ENCODE measurements at places on chromosomes 13 and 19.
A peak's percentile ranks its signal among the peaks of the same experiment; 100 is the strongest.

- no peak for DNase-seq
Measured at GRCh38 chr13:108974686-108975085, 345.3 kb downstream of the MYO16 start.

DNA sequence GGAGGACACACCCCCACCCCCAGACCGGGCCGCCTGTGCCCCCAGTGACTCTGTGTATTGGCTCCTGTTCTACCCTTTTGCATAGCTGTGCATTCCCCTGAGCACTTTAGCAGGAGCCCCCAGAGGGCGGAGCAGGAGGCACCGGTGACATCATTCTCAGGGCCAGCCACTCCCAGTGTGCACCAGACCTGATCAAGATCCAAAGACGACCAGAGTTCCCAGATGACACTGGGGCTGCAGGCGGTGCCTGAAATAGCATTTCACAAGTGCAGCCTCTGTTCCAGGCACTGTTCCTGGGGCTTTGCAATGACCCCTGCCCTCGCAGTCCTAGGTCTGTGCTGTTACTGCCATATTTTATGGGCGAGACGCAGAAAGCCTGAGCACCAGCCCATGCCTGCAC lies 14.5 kb upstream of the PTPRS start:
- no peak for DNase-seq

GRCh38 chr13:79593641-79594275 lies 112.8 kb downstream of the NDFIP2 start:
- peak; percentile 53 for DNase-seq

GRCh38 chr13:99507986-99508385 lies 6.7 kb downstream of the TM9SF2 start:
- DNase-seq, result no peak

GRCh38 chr13:103200118-103200885 lies 134.1 kb upstream of the SLC10A2 start:
- DNase-seq, result no peak

GRCh38 chr13:52851137-52851962 lies 2.9 kb upstream of the PCDH8 start:
- peak; percentile 30 for DNase-seq

- DNase-seq, result peak; percentile 25
Measured at GRCh38 chr19:38648769-38649304, 1.4 kb downstream of the ACTN4 start.

DNA sequence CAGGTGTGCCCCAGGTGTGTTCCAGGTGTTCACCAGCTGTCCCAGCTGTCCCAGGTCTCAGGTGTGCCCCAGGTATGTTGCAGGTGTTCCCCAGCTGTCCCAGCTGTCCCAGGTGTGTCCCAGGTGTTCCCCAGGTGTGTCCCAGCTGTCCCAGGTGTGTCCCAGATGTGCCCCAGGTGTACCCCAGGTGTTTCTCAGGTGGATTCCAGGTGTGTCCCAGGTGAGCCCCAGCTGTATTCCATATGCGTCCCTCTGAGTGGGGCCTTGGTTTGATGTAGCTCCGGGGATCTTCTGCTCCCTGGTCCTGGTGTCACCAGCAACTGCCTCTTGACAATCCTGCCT lies 719 bp upstream of the GRK1 start:
- no peak for DNase-seq

GRCh38 chr13:31803311-31803710 lies 64.0 kb downstream of the RXFP2 start:
- DNase-seq, result no peak

DNA sequence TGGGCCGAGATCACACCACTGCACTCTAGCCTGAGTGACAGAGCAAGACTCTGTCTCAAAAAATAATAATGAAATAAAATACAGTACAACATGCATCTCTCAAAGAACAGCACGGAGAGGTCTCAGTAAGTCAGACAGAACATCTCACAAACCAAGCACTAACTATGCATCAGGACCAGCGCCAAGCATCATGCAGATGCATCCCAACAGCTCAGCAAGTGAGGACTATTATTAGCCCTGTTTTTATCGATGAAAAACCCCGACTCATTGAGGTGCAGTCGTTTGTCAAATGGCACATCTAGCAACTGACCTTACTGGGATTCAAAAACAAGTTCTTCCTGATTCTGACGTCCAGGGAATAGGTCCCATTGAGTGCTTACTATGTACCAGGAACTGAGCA lies 3.8 kb downstream of the C19orf47 start:
- no peak for DNase-seq

DNA sequence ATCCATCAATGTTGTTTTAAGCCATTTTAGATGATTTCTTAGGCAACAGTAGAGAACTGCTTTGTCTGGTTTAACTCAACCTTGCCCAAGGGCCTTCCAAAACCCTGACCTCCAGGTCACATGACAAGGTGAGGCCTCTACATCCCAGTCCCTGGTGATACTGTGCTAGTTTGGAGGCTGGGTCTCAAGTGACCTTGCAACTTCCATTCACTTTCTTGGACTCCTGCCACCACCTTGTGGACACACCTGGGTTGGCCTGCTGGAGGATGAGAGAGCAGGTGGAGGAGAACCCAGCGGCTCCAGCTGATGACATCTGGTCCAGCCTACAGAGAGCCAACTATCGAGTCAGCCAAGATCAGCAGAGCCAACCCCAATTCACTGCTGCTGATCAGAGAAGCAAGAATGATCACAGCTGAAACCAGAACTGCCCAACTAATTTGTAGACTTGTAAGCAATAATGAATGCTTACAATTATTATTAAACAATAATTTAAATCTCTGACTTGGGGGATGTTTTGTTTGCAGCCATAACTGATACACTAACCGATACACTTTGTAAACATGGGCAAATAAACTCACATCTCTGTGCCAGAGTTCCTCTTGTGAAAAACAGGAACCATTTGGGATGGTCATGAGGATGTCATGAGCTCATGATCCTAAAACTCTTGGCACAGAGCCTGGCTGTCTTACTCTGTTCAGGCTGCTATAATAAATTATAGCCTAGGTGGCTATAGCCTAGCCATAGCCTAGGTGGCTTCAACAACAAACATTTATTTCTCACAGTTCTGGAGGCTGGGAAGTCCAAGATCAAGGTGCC lies 11.5 kb downstream of the FAM187B start:
- no peak for DNase-seq

DNA sequence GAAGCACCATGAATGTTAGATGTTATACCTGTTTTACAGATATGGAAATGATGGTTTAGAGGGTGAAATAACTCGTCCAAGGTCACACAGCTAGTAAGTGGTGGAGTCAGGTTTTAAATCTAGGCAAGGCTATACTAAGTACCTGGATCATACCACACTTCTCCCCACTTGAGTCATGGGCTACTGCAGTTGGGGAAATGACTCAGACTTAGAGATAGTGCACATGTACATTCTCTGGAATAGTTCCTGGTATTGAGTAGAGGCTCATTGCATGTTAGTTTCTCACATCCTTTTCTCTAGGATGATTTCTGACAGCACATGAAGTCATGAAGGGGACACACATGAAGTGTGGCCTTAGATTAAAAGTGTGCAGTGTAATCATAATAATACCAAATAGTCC lies 76.2 kb upstream of the TNFSF11 start:
- no peak for DNase-seq

- DNase-seq, result no peak
Measured at GRCh38 chr19:35178701-35179100, 24.2 kb downstream of the FXYD5 start.

DNA sequence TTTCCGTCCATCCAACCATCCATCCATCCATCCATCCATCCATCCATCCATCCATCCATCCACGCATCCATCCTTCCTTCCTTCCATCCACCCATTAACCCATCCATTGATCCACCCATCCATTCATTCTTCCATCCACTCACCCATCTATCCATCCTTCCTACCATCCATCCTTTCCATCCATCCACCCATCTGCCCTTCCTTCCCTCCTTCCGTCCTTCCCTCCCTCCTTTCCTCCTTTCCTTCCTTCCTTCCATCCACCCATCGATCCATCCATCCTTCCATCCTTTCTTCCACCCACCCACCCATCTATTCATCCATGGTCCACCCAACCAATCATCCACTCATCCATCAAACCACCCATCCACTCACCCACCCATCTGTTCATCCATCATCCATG lies 70.1 kb downstream of the MLLT1 start:
- no peak for DNase-seq

- no peak for DNase-seq
Measured at GRCh38 chr19:15081911-15082310, at the start of gene OR1I1. Gene OR1I1 (plus strand): TSS chr19:15082211. CDS start chr19:15087066, 4,855 bp downstream.

DNA sequence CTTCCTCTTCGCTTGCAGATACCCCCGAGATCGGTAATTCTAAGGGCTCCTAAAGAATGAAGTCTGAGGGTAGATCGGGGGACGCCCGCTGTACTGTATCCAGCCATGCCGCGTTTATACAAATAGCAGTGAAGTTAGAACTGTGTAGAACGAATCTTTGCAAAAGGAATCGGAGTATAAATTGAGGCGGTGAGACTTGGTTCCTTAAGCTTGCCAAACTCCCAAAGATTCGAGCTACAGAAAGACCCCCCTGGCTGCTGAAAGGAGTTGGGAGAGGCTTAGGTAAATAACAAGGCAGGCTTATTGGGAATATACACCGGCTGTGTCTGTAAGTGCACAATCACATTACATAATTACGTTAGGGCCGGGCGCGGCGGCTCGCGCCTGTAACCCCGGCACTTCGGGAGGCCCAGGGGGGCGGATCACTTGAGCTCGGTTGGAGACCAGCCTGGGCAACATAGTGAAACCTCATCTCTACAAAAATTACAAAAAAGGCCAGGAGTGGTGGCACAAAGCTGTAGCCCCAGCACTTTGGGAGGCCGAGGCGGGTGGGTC lies 12.2 kb downstream of the TMEM160 start:
- DNase-seq, result no peak

GRCh38 chr19:56900573-56901097 lies 60.1 kb upstream of the PEG3 start:
- no peak for DNase-seq

GRCh38 chr19:47895165-47895782 lies 9.2 kb upstream of the SULT2A1 start:
- DNase-seq, result no peak

DNA sequence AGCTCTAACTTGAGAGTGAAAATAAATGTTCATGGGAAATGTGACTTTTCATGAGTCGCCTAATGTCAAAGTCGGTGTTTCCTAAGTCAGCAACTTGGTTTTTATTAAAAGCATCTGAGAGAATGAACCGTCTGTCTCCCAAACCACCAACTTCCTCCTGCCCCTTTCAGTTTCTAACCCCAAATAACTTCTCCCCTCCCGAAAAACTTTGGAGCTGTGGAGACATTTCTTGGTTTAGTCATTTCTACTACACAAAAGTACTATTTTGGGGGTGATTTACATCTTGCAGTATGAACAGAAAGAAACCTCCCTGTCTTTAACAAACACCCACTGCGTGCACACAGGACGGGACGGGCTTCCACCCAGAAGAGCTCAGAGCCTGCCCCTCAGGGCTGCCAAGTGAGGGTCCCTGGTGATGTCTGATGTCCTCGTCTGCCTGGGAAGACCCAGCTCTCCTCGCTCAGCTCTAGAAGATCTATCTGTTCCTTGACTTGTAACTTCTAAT lies 65.0 kb downstream of the RASA3 start:
- DNase-seq, result peak; percentile 92

GRCh38 chr13:24036115-24036514 lies 124.4 kb upstream of the SPATA13 start:
- peak; percentile 19 for DNase-seq

GRCh38 chr19:2464389-2464788 lies 7.6 kb upstream of the LMNB2 start:
- no peak for DNase-seq

DNA sequence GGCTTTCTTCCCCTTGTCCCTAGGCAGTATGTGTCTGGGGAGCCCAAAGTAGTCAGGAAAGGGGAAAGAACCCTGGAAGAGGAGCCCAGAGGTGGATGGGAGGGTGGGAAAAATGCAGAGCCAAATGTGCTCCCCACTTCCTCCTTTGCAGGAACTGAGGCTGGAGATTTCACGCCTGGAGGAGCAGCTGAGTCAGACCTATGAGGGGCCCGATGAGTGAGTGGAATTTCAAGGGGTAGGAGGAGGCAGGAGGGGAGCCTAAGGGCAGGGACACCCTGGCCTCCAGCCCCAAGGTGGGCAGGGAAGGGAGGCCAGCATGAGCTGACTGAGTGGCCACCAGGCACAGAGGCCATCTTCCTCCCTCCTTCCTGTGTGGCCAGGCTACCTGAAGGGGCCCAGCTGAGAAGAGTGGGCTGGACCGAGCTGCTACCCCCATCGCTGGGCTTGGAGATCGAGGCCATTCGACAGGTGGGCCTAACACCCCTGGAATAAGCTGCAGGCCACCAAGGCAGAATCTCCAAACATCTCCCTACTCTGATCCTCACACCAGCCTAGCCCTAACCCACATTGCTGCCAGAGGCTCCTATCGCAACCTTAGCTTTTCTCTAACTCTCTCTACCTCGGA lies 14.3 kb downstream of the PTH2 start:
- DNase-seq, result peak; percentile 18

GRCh38 chr19:29287061-29287460 lies 74.1 kb upstream of the UQCRFS1 start:
- no peak for DNase-seq

DNA sequence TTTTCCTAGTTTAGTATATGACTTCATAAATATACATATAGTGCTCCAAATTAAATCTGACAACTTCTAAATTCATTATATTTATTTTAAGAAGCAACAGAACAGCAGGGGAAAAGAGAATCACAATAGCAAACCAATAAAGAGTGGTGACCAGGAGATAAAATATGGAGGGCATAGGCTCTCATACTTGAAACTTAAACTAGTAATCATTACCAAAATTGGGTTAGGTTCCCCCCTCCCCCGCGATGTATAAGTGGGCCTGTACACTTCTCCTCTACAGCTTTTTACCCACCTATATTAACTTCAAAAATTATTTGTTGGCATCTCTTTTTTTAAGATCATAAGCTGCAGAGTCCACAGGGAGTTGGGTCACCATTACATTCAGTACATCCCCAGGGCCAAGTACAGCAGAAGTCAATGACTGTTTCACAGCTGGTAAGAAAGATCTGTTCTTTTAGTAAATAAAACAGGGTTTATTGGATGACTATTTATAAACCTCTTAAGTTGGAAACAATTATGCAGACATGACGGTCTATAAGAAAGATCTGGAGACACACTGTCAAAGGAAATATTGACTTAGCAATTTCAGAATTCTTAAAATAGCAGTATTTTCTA lies 29.4 kb downstream of the KLF12 start:
- DNase-seq, result no peak

GRCh38 chr13:84686973-84687372 lies 804.7 kb upstream of the SLITRK1 start:
- DNase-seq, result no peak

DNA sequence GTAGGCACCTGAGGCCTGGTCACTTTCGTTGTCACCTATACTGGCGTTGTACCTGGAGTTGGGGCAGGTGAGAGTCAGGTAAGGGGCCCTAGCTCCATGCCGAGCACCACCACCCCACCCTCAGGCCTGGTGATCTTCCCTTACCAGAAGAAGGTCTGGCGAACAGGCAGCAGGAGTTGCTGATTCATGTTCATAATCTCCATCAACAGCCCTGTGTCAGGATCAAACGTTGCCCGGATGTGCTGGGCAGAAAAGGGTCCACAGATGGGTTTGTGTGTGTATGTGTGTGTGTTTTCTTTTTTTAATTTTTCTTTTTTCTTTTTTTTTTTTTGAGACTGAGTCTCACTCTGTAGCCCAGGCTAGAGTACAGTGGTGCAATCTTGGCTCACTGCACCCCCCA lies 14.3 kb downstream of the MAN2B1 start:
- DNase-seq, result no peak

All from EH (cell line).